ENCODE measurements at places on chromosomes 4 and X.

GRCh38 chr4:89658701-89659024 lies 178.3 kb downstream of the SNCA start:
- no peak for DNase-seq

GRCh38 chrX:1249101-1249887 lies 19.3 kb upstream of the CSF2RA start:
- no peak for DNase-seq

DNA sequence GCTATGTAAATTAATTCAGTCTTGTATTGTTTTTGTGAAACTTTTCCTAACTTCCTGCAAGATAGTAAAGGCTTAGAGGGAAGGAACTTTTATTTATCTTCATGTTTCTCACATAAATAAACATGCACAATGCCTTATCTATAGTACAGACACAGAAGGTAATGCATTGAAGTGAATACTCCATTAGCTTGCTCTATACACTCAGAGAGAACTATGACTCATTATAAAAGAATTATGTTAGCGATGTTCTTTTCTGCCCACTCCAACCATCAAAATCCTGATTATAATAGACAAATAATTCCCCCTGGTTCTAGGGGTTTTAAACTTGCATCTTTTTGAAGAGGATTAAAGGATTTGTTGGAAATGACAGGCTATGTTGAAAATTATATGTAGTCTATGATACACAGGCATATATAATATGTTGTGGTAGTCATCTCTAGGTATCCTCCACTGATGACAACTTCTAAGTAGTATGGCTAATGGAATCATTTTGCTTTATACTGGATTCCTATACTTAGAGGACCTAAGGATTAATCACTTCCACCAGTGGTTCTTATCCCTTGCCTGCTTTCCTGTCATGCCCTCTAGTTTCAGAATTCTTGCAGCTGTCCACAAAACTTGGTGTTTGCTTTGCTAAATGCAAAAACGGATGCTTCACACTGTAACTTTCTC lies 115.7 kb downstream of the NDST4 start:
- no peak for DNase-seq

DNA sequence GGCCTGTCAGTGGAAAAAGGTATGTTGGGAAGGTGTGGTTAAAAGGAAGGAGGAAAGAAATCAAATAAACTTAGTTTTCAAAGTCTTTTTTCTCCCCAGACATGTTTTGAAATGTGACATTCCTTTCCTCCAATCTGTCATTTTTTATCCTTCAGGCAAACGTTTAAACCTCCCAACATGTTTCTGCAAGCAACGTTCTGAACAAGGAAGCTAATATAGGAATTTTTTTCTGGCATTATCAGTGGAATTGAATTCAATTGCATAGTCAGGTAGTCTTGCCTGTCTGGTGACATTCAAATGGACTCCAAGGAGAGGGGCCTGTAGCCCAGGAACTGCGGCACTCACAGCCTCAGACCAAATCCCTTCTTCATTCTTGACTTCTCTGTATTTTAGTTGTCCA lies 30.0 kb upstream of the RASSF6 start:
- no peak for DNase-seq

DNA sequence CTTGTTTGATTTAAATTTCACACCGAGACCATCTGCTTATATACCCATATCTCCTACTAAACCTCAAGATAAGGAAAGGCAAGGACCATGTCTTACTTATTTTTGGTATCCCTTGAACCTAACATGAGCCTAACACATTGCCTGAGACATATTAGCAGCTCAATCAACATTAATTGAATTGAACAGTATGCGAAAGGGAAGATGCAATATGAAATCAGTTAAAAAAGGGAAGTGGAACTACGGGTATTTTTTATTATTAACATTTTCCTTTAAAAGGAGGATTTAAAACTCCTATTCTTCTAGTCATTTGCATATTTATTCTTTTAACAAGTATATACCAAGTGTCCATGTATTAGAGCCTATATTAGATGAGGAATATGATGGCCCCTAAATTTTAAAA lies 197.0 kb downstream of the CAMK2D start:
- no peak for DNase-seq

GRCh38 chr4:146095091-146095690 lies 80.3 kb upstream of the LSM6 start:
- no peak for DNase-seq

DNA sequence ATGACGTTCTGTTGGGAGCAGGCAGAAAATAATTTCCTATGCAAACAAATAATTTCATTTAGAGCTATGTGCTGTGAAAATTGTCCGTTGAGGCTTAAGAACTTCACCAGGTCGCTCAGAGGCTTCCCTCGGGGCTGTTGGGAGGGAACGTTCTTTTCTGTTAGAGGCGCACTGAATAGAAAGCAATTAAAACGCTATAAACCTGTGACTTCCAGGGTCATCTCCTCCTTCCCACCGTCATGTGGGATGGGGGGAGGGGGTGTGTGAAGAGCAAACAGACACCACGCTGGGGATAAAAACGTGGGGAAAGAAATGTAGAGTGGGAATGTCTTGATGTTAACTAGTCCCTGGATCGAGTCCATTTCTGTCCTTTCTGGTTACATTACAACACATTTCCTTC lies 35.2 kb upstream of the ZNF518B start:
- DNase-seq: no peak

- no peak for DNase-seq
Observed at GRCh38 chrX:17984415-17984814, 123.3 kb upstream of the RAI2 start.

DNA sequence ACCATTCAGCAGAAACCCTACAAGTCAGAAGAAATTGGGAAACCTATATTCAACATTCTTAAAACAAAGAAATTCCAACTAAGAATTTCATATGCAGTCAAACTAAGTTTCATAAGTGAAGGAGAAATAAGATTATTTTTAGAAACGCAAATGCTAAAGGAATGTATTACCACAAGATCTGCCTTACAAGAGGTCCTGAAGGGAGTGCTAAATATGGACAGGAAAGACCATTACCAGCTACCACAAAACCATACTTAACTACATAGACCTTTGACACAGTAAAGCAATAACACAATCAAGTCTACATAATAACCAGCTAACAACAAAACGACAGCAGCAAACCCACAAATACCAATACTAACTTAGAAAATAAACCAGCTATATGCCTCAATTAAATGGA lies 169.3 kb upstream of the FGF16 start:
- DNase-seq: no peak

- no peak for DNase-seq
Observed at GRCh38 chr4:56799161-56799759, 22.2 kb downstream of the SPINK2 start.

- no peak for DNase-seq
Observed at GRCh38 chr4:36388710-36389109, 107.3 kb downstream of the DTHD1 start.

GRCh38 chr4:4271912-4272311 lies 18.0 kb downstream of the LYAR start:
- no peak for DNase-seq

DNA sequence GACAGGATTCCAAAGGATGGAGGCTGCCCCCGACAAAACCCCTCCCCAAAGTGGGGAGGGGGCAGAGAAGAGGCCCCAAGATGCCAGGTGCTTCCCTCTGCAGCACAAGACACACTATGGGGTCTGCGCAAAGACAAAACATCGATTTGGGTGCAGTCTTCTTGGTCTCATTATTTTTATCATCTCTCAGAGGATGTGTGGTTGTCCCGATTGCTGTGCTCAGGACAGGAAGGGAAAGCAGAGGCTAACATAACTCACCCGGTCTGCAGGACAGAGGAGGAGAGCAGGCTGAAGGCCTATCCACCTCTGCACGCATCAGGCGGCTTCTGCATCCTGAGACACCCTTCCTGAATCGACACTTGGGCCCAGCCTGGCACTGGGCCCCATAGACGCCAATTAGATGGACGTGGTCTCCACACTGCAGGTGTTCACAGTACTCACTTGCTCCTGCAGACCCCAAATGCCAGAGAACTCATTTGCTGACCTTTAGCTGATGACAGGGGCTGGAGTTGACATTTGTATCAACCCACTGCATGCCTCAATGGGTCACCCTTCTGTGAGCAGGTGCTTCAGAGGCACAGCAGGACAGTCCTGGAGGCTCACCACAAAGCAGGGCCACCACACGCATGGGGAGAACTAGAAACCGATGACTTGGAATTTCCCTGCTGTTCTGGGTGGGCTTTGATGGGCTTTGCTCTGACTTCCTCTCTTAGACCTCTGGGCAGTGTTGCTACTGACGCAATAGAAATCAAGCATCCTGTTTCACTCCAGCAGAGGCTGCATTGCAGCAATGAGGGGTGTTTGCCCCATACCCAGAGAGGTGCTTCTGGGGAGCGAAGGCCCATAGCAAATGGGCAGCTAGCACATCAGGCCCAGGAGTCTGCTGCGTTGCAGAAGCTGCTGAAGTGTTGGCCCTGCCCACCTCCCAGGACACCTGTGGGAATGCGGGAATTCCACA lies 96.3 kb upstream of the ENPP6 start:
- DNase-seq: no peak

DNA sequence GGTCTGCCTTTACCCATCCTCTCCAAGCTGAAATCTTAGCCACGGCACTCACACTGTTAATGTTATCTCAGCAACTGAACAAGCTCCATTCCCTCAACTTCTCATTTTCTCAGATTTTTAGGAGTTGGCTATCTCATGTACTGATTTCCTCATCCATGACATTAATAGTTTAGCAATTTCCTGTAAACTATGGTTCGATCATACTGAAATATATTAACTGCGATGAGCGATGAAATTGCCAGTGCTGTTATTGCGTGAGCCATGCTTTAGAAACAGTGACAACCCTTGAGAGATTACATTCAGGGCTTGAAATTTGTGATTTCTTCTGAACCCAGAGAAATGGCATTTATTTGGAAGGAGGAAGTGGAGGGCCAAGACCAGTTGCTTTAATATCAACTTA lies 223.7 kb downstream of the GPAT3 start:
- DNase-seq: no peak

DNA sequence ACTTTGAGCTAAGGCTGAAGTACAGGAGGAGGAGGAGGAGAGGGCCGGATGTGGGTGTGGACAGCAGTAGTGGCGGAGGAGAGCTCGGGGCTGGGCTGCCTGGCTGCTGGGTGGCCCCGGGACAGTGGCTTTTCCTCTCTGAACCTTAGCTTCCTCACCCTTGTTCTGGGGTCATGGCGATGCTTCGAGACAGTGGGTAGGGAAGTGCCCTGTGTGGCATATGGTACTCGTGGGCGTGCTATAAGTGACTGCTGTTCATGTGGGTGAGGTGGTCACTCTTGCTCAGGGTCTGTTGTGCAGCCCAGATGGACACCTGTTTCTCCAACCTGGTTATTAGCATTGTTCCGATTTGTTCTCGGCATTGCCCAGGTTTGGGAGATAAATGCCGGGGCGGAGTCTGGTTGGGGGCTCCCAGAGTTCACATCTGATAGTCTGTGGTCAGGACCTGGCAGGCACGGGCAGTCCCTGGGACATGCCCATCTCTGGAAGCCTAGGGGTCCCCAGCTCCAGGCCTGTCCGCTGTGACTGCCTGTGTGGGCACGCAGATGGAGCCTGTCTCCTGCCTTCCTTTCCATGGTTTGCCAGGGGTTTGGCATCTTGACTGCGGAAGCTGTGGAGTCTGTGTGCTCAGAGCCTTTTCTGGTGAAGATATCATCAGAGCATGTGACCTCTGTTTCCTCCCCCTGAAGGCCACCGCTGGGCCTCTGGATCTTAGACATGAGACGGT lies 4.9 kb upstream of the CPZ start:
- DNase-seq: no peak

- DNase-seq: no peak
Observed at GRCh38 chr4:105130945-105131344, 15.7 kb upstream of the TET2 start.
